ENCODE measurements at places on chromosomes 5 and 9.

DNA sequence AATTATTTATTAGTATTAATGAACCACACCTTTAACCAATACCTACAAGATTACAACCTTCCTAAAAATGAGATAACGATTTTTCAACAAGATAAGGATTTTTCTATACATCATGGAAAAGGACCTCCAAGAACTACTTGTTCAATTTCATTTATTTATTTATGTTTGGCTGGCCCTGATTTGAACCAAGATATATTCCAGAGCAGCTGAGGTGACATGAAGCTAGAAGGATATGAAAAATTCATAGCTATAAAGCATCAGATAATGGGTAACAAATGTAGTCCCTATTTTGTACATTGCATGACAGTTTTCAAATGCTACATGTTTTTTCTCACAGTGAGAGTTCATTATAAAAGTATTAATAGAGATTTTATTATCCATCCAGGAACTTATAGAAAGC, 798.5 kb upstream of the ARRDC3 start:
- DNase-seq: no peak

- DNase-seq: peak; percentile 83
Measured at GRCh38 chr5:25393256-25393655, 748.5 kb upstream of the CDH10 start.

- DNase-seq: no peak
Measured at GRCh38 chr9:31573561-31573960, 810.9 kb upstream of the ACO1 start.

DNA sequence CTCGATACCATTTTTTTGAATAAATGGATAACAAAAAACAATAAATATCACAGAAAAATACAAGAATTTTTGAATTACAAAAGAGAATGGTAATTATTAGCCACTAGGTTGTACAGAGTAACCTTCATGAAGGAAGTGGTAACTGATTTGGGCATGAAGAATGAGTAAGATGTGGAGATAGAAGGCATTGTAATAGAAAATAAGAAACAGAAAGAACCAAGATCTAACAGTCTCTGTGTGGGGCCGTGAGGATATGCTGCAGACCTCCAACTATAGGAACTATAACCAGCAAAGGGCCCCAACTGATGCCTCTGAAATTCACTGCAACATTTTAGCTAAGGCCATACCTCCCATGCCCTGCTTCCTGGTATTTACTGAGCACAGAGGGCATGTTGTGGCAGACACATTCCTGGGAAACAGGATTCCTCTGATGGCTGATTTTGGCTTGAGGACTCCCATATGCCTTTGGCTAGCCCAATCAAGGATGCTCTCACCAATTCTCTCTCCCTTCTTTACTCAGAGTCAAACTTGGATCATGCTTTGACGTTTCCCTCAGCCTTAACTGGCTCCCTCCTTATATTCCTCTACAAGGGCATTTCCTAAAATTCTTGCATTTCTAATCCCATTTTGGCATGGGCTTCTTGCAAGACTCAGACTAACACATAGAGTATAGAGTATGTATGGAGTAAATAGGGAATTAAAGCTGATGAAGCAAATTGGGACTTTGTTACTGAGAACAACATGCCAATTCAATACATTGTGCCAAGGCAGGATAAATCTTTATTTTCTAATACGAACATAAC, 208.9 kb downstream of the PDE4D start:
- no peak for DNase-seq

DNA sequence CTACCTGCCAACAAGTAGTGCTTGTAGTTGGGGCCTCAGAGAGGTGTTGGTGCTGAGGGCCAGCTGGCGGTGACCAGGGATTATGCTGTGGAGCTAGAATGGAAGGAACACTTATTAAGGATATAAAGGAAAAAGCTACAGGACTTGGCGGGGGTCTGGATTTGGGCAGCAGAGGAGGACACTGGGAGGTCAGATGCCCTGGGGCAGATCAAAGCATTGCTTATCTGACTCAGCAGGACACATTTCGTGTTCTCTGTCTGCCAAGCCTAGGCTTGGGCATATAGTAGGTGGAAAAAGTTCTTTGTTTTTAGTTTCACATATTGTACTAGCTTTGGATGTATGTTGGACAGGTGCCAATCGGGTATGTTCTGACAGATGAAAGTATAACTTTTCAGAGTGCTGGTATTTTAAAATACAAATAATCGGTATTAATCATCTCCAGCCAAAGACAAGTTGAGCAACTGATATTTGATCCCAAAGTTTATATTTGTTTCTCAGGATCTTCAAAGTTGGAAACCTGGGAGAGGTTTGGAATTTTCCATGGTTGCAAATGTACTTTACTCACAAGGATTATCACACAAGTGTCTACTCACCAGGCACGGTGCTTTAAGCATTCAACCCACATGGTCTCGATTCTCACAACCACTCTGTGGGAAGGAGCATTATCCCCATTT, 69.4 kb downstream of the IQGAP2 start:
- DNase-seq: no peak

- no peak for DNase-seq
Measured at GRCh38 chr9:119333507-119334229, 35.6 kb downstream of the BRINP1 start.

DNA sequence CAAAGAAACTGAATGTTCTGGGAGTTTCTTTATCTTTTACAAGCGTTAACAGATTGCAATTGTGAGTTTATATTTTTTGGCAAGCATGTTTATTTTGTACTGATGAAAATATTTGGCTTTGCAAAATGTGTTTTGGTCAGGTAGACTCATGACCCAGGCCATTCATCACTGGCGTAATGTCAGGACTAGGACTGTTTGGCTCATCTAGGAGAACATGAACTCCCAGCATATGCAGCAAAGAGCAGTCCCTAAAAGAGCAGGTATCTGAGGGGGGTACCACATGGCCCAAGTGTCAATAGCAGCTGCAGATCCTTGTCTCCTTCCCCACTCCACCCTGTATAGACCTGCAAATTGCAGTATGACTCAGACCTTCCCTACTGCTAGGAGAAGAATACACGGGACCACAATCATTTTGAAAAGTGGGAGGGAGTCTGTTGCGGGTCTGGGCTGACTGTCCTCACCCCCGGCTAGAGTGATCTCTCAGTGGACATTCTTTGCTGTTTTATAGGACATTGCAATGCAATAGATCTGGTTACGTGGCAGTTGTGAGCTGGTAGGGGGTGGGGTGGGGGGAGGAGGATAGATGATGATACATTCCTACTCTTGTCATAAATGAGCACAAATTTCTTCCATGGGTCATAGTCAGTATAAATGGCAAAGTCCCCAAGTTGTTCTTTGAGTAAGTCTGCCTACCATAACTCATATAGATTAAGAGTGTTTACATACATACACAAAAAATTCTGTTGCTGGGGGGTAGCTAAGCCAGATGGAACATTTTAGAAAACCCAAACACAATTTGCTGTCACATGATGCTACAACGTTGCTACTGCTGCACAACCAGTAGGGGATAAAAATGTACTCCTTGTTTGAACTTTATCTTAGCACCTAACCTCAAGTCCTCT, 20.8 kb upstream of the SNCAIP start:
- DNase-seq: no peak

DNA sequence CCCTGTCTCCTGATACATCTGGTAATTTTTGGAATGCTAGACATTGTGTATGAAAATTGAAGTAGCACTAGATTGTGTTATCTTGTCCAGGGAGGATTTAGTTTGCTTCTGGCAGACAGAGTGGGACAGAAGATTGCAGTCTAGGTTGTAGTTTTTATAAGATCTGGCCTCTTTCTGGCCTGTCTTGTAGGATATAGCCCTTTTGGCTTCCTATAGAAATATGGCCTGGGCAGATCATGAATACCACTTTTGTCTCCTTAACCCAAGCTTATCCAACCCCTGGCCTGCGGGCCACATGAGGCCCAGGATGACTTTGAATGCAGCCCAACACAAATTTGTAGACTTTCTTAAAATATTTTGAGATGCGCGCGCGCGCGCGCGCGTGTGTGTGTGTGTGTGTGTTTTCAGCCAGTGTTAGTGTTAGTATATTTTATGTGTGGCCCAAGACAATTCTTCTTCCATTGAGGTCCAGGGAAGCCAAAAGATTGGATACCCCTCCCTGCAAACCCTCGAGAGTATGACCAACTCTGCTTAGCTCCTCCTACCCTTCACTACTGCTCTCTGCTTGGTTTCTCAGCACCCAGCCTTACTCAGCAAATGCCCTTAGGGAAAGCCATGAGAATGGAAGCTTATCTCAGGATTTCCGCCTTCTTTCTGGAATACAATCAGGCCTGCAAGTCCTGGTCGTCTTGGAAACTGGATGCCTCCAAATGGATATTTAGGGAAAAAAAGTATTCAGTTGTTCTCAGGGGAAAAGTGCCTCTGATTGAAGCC, 26.5 kb downstream of the ANKRD33B start:
- no peak for DNase-seq

- no peak for DNase-seq
Measured at GRCh38 chr5:148986636-148987035, 76.2 kb downstream of the SH3TC2 start.

DNA sequence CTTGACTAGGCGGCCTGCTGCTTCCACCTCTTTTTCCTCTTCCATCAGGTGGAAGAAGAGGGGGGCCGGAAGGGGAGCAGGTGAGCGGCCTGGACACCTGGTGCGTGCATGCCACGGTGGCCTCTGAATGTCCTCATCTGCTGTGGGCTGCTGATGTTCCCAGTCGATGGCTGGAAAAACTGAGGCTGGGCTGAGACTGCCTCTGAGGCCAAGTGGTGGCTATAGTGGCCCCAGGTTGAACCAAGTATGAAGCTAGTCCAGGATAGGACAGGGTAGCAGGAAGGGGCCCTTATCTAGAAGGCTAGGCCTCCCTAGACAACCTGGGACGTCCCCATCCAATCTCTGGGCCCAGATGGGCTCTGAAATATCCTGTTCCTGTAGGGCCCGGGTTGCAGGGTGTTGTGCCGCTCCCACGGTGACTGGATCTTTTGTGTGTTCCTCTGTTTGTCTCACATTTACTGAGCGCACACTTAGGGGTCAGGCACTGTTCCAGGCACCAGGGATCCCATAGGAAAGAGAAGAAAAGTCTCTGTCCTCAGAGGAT, 753 bp upstream of the NR5A1 start:
- DNase-seq: no peak

- DNase-seq: no peak
Measured at GRCh38 chr9:100730086-100730485, 152.2 kb downstream of the CAVIN4 start.

- DNase-seq: peak; percentile 87
Measured at GRCh38 chr5:59351076-59351794, 542.3 kb downstream of the PDE4D start.

- DNase-seq: no peak
Measured at GRCh38 chr5:123086376-123087055, 2.5 kb upstream of the PRDM6 start.

- no peak for DNase-seq
Measured at GRCh38 chr5:93723681-93724080, 17.7 kb downstream of the POU5F2 start.

- DNase-seq: no peak
Measured at GRCh38 chr9:76221423-76221822, 172.8 kb downstream of the RFK start.

DNA sequence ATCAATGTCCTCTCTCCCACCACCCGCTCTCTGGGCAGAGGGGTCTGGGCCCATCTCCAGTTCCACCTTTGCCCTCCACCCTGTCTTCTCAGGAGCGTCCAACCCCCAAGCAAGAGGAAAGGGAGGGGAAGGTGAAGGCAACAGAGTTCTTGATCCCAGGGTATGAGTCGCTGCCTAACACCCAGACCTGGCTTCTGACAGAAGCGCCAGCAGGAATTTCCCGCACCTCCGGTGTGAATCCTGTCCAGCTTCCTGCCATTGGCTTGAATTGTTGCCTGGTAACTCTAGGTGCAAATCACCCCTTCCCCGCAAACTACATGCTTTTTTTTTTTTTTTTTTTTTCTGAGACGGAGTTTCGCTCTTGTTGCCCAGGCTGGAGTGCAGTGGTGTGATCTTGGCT, 84.2 kb upstream of the IER5L start:
- no peak for DNase-seq

DNA sequence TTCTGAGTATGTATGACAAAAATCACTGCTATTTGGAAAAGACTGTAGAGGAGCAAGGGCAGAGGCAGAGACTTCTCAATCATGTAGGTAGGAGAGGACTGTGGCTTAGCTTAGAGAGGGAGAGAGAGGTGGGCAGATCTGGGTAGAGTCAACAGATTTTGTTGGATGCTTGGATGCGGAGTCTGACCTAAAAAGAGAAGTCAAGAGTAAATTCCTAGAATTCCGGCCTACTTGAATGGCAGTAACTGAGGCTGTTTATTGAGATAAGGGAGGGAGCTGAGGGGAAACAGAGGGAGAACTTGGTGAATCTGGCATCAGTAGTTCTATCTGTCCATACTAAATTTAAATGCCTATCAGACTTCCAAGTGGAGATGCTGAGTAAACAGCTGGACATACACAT, 2.4 kb downstream of the TICAM2 start:
- no peak for DNase-seq

DNA sequence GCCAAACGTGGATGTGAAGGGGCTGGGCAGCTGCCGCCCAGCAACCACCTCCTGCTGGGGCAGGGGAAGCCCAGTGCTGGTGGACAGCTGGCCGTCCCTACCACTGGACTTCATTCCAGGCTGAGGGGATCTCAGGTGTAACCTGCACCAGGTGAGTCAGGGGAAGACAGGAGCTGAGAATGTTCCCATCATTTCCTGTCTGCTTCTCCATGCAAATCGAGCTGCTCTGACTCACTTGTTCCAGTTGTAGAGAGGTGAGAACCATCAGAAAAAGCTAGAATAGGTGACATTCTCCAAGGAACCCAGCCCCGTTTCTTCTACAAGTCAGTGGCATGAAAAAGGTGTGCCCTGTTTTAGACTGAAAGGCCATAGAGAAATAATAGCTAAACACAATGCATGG, 21.8 kb upstream of the BARX1 start:
- DNase-seq: no peak

- DNase-seq: no peak
Measured at GRCh38 chr5:19745247-19745646, 242.8 kb downstream of the CDH18 start.

DNA sequence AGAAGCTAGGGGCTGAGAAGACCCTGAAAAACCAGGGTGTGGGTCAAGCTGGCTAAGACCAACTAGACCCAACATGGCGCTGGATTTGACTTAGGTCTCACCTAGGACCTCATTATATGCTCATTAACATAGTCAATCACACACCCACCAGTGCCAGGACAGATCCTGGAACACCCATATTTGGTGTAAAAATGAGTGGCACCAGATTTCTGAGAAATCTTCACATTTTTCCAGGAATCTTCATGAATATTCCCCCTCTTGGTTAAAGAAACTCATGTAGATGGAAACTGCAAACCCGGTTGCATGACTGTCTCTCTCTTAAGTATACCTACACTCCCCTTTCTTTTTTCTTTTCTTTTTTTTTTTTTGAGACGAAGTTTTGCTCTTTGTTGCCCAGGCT, 17.9 kb upstream of the RAB14 start:
- DNase-seq: no peak

- no peak for DNase-seq
Measured at GRCh38 chr5:103541569-103541968, 21.0 kb downstream of the NUDT12 start.

GRCh38 chr5:10673407-10673806, 87.6 kb downstream of the DAP start:
- DNase-seq: no peak

- no peak for DNase-seq
Measured at GRCh38 chr9:134534661-134535080, 106.9 kb upstream of the COL5A1 start.

Data from NCI-H1694 (cell line).